Activated CD8-positive, alpha-beta T cell treated with anti-CD3 and anti-CD28 coated beads for 36 hours (primary cell): ENCODE measurements at places on chromosomes 12 and 14.

DNA sequence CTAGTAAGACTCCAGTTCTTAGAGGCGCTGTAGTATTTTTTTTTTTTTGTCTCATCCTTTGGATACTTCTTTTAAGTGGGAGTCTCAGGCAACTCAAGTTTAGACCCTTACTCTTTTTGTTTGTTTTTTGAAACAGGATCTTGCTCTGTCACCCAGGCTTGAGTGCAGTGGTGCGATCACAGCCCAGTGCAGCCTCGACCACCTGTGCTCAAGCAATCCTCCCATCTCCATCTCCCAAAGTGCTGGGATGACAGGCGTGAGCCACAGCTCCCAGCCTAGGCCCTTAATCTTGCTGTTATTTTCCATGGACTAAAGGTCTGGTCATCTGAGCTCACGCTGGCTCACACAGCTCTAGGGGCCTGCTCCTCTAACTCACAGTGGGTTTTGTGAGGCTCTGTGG lies 21.3 kb downstream of the GPRC5A start:
- no peak overlapping the region for H3K27ac ChIP-seq
- peaks cover 23% of the 10 kb centered on the region for H3K4me1 ChIP-seq
- H3K36me3 ChIP-seq: no peaks in the 10 kb centered on the region

DNA sequence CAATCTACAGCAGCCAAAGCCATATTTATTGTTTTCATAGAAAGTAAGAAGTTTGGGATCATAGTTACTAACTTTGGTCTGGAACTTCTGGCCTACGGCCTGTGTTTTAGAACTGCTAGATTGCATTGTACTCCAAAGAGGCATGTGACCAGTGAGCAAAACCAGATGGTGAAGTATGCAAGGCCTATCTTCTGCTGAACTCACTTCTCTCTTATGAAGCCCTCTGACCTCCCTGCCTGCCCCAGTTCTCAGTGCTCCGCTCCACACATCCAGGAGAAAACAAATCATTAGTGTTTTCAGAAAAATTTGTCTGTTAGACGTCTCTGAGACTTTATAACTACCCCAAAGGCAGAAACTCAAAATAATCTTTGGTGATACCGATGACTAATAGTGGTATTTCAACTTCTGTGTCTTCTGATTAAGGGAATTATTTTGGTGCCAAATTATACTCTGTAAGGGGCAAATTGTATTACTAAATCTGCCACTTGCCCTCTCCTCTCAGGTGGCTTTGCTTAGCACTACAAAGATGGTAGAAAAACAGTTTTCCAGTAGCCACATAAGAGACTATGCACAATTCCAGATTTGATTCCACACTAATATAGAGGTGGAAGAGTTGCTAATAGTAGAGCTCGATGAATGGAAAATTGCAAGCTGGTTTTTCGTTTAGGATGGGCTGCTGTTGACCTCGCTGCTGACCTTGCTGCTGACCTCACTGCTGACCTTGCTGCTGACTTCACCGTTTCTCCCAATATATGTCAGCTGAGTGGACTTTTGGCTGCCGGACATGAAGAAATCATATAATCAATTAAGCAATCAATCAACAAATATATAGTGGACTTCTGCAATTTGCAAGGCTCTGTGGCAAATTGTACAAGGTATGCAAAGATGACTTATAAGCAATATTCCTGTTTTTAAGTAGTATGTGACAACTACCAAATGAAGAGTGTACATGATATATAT lies 147.5 kb downstream of the KITLG start:
- no peaks in the 10 kb centered on the region for H3K27me3 ChIP-seq
- H3K36me3 ChIP-seq: no peaks in the 10 kb centered on the region
- no peak overlapping the region for H3K4me3 ChIP-seq
- DNase-seq: no peak

DNA sequence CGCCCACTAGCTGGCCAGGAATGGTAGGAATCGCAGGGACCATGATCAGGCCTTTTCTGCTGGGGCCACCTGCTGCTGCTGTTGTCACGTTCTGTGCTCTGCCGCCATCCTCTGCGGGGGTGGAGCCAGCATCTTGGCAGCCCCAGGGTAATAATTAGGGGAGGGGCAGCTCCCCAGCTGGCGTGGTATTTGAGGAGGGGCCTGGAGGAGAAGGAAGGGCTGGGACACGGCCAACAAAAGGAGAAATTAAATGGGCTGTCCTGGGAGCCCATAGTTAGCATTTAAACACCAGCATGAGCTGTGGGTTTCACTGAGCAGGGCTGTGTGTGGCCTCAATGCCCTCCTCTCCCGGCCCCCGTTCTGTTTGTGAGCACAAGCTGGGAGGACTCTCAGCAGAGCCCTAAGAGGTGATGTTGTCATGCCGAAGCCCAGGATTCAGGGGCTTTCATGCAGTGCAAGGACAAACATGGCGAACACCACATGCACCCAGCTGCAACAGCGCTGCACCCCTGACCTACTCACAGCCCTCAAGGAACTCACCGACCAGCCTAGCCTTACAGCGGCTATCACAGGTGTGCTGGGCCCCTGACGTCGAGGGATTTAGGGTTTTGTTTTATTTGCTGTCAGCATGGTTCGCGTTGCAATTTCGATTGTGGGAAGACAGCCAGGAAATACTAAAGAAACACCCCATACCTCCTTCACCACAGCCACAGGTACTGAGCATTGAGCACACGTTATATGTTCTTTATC lies 324.3 kb downstream of the CACNA1C start:
- DNase-seq: no peak
- H3K27me3 ChIP-seq: peaks cover 4% of the 10 kb centered on the region
- H3K27ac ChIP-seq: no peak overlapping the region
- H3K4me3 ChIP-seq: no peak overlapping the region

GRCh38 chr14:75823334-75823733 lies 158.5 kb downstream of the TGFB3 start:
- H3K4me1 ChIP-seq: peaks cover 3% of the 10 kb centered on the region
- no peak overlapping the region for H3K27ac ChIP-seq
- H3K36me3 ChIP-seq: peaks cover 8% of the 10 kb centered on the region
- H3K27me3 ChIP-seq: no peaks in the 10 kb centered on the region
- DNase-seq: no peak

DNA sequence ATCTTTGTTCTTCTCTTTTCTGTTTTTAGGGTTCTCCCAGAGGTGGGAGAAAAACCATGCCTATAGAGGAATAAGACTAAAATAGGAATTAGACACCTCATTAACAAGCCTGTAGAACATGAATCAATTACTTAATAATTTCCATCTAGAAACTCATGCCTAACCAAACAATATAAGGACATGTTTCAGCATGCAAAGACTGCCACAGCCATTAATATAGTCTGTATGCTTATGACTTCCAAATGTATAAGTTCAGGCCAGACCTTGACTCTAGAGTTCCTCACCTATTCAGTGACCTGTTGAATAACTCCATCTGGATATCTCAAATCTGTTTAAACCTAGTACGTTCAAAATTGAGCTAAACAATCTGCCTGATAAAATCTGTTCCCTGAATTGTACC lies 304.6 kb downstream of the BMP4 start:
- no peaks in the 10 kb centered on the region for H3K27me3 ChIP-seq
- no peaks in the 10 kb centered on the region for H3K36me3 ChIP-seq
- no peak overlapping the region for H3K27ac ChIP-seq
- H3K4me3 ChIP-seq: no peak overlapping the region
- H3K4me1 ChIP-seq: no peaks in the 10 kb centered on the region
